Pancreas (tissue), 10 donors: ENCODE measurements at places on chromosomes 3 and 15. TPM values are rescaled to one million over a fixed set of nuclear protein-coding genes. Genes with fewer than 3 reads are reported as not detected.

PLSCR5 gene
- total RNA-seq = not detected

STXBP5L gene
- total RNA-seq = 0.75 TPM

DNA sequence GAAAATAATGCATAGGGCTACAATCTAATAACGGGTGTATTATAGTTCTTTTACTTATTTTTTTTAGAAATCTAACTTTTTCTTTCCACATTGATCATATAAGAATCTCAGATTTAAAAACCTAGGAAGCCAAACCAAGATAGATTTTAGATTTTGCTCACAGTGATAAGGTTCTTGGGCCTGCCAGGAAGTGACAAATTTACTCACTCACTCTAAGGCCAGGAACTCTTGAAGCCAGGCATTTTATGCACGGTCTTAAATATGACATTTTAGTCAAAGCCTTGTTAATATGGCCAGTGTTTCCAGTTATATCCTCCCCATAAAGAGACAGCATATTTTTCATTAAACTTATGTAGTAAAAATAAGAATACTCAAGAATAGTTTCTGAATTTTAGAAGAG, 271.4 kb downstream of the SQOR start:
- no peak for DNase-seq

GRCh38 chr3:99409961-99410360, 228.4 kb upstream of the COL8A1 start:
- no peak for DNase-seq

DNA sequence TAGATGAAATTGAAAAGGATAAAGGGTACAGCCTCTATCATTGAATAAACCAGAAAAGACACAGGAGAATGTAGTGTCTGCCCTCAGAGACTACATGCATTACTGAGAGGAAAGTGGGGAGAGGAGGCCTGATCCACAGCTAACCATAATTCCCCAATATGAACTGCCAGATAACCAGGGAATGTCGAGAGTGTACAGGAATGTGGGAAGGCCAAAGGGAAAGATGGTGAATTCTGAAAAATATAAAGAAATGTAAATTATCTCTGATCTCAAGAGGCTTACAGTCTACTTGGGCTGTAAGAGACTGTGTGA, 22.3 kb downstream of the MYO1E start:
- no peak for DNase-seq
